ELR (cell line): ENCODE measurements at places on chromosomes 2 and 18.

GRCh38 chr2:206937555-206937954 is 1.8 kb upstream of the CPO start:
- no peak for DNase-seq

- no peak for DNase-seq
Observed at GRCh38 chr18:79919089-79919488, 32.4 kb downstream of the SLC66A2 start.

GRCh38 chr2:142756430-142756829 is 121.0 kb upstream of the KYNU start:
- DNase-seq = peak; percentile 90

DNA sequence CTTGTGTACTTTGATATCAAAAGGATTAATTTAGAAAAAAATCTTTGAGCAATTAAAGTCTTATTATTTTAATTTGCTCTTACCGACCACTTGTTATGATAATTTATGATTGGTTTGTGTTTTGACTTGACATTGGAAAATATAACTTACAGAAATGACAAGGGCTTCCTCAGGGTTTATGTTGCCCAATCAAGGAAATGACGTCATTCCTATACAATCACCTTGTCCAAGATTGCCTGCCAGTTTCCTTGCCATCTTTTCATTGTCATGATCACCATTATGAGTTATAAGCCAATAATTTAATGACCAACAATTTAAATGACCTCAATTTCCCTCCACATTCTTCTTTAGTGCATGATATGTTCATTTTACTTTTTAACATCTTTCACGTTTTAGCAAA is 351.8 kb upstream of the TMEFF2 start:
- peak; percentile 62 for DNase-seq

DNA sequence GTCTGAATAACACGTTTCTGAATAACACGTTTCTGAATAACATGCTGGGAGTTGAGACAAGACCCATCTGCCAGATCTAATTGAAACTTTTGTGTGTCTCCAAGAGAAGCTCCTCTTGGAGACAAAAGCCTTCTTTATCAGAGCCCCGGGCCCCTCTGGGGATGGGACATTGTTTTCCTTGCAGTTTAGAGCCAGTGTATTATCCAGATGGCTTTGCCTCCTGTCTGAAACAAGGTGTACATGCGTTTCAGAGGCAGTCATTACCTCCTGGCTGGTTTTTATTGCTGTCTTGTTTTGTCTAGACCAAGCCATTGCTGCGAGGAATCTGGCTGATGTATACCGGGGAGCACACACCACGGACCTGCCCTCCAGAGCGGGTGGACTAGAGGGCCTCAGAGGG is 7.8 kb downstream of the FOSL2 start:
- no peak for DNase-seq

DNA sequence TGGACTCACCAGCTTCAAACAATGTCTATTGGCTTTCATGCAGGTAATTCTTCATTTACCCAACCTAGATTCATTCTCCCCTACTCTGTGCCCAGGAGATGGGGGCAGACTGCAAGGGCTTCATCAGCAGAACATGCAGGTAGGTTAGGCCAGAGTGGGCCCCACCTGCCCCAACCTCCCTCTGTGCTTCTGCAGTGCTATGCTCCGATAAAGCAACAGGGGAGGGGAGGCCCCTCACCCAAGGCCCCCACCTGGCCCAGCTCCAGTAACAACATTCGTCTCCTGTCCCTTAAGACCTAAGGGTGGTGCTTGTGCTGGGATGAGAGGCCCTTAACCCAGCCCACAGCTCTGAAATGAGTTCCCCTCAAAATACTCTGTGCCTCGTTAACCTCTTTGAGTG is 16.7 kb upstream of the GYPC start:
- DNase-seq = no peak

DNA sequence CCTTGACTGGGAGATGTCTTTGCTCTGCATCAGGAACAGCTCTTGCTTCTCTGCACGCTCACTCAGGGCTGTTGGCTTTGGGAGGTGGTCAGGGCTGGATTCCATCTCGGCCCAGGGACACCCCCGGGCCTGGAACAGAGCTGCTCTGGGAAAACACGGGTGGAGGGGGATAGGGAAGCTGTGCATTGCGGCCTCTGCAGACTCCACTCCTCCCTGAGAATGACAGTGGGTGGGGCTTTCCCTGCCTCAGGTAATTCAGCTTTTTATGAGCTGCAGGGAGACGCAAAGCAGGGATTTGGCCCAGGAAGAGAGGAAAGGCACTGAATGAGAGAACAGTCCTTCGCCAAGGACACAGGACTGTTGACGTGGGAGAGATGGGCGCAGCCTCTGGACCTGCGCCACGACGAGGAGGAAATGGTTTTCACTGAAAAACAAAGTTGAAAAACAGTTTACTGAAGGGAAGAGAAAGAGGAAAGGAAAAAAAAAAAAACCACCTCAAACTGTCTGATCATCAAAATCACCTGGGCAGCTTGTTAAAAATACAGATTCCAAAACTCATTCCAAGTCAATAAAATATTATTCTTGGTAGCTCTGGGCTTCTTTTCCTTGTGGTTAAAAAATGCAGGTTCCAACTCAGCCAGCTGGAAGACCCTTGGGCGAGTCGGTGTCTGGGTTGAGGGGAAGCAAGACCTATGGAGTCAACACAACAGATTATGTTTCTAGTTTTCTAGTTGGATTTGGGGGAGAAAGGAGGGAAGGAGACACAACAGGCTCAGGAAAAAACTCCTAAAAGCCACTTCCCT is 194.0 kb downstream of the ZFP36L2 start:
- DNase-seq = no peak

DNA sequence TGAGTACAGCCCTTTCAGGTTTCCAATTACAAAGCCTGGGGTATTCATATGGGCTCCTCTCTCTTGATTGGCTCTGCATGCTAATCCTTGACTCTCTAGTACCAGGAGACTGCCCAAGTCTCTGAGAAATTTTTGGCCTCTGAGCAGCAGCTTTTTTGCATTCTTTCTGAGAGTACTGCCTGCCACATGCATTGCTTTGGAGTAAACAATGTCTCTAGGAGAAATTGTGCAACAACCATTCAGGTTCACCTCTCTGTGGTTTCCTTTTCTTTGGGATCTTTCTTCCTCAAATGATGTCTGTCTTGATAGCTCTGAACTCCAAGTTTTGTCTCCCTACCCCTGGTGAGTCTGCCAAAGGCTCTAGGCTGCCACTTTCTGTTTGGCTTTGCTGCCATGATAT is 115.8 kb upstream of the SETBP1 start:
- DNase-seq = no peak

- DNase-seq = peak; percentile 77
Observed at GRCh38 chr2:145110668-145111356, 590.9 kb upstream of the ZEB2 start.

DNA sequence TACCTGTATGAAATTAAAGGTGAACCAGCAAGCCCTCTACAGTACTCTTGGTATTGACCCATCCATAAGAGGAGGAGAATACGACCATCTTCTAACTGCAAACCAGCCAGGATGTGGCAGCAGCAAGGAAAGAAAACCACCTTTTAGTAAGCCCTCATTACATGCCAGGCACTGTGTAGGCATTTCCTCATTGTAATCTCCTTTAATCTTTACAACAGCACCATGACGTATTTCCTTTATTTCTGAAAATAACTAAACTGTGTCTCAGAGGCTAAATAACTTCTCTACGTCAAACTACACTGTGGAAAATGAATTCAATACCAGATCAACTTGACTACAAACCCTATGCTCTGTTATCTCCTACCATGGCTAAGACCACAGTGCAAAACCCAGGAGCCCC is 18.2 kb downstream of the WDR35 start:
- no peak for DNase-seq

- no peak for DNase-seq
Observed at GRCh38 chr2:129180124-129180716, 799.2 kb upstream of the RAB6C start.

GRCh38 chr2:177250461-177250860 is 14.1 kb downstream of the NFE2L2 start:
- no peak for DNase-seq

DNA sequence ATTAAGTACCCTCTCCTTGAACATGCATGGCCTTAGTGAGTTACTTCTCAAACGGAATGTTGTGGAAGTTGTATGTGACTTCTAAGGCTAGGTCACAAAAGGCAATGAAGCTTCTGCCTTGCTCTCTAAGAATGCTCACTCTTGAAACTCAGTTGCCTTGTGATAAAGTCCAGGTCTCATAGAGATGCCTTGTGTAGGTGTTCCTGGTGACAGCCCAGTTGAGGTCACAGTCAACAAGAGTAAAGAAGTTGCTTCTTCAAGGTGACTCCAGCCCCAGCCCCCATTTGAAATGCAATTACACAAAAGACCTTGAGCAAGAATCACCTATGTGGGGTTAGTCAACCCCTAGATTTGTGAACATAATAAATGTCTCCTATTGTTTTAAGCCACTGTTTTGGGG is 35.6 kb downstream of the PTPN2 start:
- DNase-seq = no peak

- no peak for DNase-seq
Observed at GRCh38 chr2:76870011-76870410, 652.2 kb downstream of the LRRTM4 start.

- no peak for DNase-seq
Observed at GRCh38 chr2:185667452-185667851, 71.2 kb upstream of the FSIP2 start.

DNA sequence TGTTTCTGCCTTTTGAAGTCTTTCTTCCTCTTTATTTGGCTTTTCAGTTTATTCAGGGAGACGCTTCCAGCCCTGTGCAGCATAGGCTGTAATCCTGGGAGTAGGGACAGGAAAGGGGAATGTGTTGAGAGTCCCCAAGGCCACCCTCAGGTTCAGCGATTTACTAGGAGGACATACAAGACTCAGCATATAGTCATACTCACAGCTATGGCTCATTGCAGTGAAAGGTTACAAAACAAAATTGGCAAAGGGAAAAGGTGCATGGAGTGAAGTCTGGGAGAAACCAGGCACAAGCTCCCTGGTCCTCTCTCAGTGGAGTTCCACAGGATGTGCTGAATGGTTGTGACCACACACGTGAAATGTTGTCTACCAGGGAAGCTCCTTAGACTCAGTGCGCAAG is 49.6 kb upstream of the ZNF638 start:
- no peak for DNase-seq

GRCh38 chr2:226477221-226478108 is 322.2 kb downstream of the IRS1 start:
- DNase-seq = no peak

GRCh38 chr2:34153484-34153883 is 554.4 kb upstream of the FAM98A start:
- DNase-seq = no peak

DNA sequence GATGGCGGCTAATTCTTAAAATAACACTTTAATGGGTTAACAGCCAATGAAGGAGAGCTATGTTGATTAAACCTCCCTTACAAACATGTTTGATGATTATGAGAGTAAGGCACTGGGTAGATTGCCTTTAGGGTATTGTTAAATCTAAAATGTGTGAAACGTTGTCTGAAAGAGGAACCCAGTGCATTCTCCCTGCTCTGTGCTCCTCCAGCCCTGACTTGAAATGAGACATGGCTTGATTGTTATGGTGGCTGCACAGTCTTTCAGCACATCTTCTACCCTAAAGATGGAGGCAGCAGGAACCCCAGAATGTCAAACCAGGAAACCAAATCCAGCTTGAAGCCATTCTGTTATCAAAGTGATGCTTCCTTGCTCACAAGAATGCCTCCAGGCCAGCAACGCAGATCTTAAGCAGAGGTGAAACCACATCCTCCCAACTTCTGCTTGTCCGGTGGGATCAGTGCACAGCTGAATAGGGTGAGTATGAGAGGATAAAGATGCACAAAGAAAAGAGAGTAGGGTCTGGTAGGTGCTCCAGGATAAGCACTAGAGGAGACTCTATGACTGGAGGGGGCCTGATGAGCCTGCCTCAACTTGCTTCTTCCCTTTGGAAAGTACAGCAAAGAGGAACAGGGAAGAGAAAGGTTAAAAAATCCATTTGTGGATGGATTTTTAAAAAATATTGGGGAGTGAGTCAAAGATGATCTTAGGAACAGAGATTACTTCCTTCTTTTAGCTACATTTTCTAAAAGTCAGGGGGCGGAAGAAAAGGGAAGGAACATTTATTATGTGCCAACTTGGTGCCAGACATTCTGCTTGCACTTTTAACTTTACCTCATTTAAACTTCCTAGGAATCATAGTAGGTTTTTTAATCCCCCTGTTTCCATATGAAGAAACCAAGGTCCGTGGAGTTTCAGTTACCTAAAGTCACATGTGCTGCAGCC is 523.0 kb downstream of the TXNL1 start:
- DNase-seq = no peak

DNA sequence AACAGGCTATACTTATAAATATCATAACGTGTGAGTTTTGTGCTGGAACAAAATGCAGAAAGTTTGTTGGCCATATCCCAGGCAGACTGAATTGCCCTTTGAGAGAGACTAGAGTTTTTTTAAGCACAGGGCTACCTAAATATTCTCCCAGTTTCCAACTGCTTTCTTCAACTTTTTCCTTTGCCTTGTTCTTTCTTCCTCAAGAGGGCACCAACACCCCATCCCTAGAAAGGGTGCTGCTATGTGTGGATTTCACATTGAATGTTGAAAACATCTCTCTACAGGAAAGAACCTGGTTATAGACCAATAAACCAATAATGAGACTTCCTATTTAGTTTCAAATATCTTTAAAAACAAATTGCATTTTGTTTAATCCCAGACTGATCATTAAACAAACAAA is 87.9 kb downstream of the ICOS start:
- DNase-seq = peak; percentile 48

DNA sequence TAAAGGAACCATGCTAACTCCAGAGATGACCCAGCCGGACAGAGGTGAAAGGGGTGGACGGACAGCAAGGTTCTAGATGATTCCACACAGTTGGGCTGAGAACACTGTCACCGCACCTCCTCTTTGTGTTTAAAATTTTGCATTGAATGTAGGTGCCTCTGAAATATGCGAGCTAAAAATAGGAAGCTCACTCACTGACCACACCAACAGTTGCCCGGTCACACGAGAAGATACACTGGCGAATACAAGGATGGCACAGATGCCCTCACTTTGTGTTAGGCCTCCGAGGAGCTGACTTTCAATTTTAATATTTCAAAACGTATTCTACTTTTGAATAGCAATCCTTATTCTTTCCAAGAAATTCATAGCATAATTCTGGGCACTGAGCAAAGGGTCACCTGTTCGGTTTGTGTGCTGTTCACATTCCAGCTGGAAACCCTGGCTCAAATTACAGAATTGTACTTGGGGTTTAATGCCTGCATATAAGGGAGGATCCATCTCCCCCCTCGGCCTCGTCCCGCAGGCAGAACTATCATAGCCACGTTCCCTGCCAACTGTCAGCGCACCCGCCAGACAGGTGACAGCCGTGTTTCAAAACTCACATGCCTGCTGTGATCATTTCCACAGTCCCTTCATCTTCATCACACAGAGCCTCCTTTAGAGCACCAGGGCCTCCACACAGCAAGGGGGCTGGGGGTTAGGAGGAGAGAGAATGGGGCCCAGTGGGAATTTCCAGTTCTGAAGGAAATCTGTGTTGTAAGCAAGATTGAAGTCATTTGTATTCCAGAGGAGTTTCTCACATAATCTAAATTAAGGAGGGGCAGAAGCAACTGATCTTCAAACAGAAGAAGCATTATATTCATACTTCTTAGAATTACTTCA is 48.2 kb downstream of the ADI1 start:
- DNase-seq = no peak
